ENCODE measurements at places on chromosomes 5 and 9.
A peak's percentile ranks its signal among the peaks of the same experiment; 100 is the strongest.

- peak; percentile 5 for DNase-seq
Measured at GRCh38 chr5:129996896-129997295, 92.6 kb downstream of the CHSY3 start.

GRCh38 chr9:70491426-70492318 is 77.2 kb upstream of the KLF9 start:
- no peak for DNase-seq

GRCh38 chr5:76863001-76863400 is 13.2 kb downstream of the S100Z start:
- no peak for DNase-seq

DNA sequence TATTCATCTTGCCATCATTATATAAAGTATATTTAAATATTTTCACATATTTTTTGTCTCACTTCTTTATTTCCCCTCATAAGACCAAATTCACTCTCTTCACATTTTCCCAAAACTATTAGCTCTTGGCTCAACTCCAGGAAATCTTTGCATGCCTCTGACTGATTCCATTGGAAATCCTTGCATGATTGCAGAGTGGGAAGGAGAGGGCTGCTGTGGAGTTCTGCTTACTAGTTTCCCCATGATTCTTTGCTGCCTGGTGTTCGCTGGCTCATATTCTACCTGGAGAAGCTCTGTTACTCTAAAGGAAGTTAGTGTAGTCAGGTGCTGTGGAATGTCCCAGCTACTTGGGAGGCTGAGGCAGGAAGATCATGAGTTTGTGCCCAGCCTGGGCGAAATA is 41.9 kb downstream of the LIX1 start:
- no peak for DNase-seq

GRCh38 chr5:98865690-98866089 is 63.1 kb downstream of the CHD1 start:
- DNase-seq = no peak

Measured in OCI-M1 (cell line).